ENCODE measurements at places on chromosomes 1 and 21.
A peak's percentile ranks its signal among the peaks of the same experiment; 100 is the strongest.

DNA sequence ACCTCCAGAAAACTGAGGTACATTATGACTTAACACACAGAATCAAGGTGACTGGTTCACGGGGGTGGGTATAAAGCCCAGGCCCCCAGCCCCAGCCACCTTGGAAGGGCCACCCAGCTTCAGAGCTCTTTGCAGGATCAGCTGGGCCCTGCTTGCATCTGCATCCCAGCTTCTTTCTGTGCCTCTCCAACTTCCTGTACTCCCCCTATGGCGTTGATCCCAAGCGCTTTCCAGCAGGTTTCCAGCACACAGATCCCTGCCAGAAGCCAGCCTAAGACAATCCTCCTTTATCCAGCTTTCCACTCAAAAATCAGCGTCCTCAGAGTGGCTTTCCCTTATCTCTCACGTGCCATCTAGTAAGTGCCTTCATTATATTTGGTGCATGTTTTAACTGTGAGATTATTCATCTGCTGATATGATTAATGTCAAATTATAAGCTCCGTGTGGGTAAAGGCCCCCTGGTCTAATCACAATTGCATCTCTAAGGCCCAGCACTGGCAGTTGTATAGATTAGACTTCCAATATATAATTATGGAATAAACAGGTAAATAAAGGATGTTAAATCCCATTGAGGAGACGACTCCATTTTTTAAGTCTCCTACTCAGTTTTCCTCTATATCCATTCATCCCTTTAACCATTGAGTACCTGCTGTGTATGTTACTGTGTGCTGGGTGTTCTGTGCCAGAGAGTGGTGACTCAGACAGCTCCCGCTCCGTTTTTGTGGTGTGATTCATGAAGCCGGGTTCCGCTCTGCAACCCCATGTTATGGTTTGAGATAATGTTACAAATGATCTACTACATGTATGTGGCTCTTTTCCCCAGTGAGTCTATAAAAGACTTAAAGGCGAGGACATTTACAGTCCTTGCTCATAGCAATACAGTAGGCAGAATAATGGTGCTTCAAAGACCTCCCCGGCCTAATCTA, 387.6 kb downstream of the PCP4 start:
- DNase-seq = no peak

- DNase-seq = peak; percentile 24
Measured at GRCh38 chr1:116020668-116021272, 44.5 kb downstream of the SLC22A15 start.

- DNase-seq = no peak
Measured at GRCh38 chr1:240644732-240645131, 32.8 kb upstream of the GREM2 start.

GRCh38 chr1:2126331-2127186, 68.0 kb downstream of the FAAP20 start:
- DNase-seq = no peak

GRCh38 chr1:222996310-222996975, 146.6 kb downstream of the TLR5 start:
- DNase-seq = no peak
